Neuronal stem cell (in vitro differentiated cells): ENCODE measurements at places on chromosomes 3 and 15.

DNA sequence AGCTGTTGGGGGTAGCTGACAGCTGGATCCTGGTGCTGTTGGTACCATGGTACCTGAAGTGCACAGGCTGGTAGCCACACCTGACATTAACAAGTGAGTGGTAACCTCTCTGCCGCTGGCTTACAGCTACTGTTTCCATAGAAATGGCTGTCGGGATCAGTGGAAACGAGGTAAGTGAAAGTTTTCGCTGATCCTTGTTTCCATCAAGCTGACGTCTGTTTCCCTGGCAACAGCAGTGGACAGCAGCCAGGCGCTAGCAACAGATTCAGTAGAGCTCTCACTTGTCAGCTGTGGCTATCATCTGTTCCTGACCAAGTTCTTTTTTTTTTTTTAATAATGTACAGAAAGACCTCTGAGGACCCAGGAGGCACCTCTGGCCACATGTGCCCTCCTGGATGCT, 166.2 kb downstream of the CHDH start:
- DNase-seq, result no peak

- DNase-seq, result peak; percentile 30
Measured at GRCh38 chr3:77320514-77320913, 280.6 kb downstream of the ROBO2 start.

DNA sequence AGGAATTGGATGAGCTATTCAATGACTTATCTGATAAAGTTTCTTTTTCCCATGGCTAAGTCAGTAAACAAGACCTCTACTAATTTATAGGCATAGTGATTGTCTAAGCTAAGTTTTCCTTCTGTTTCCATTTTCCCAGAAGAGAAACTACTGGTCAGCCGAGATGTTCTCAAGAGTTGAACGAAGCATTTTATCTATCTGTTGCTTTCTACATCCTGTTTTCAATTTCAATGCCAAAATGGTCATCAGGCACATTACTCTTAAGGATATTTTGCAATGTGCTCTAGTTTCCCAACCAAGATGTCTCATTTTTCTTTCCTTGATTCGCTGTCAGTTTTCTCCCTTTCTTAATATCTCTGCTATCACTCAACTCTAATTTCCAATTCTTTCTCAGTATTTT, 228.7 kb downstream of the MBNL1 start:
- DNase-seq, result no peak

- DNase-seq, result no peak
Measured at GRCh38 chr15:33545866-33546265, 235.1 kb downstream of the RYR3 start.

GRCh38 chr15:92657486-92657885, 1.9 kb upstream of the FAM174B start:
- no peak for DNase-seq

DNA sequence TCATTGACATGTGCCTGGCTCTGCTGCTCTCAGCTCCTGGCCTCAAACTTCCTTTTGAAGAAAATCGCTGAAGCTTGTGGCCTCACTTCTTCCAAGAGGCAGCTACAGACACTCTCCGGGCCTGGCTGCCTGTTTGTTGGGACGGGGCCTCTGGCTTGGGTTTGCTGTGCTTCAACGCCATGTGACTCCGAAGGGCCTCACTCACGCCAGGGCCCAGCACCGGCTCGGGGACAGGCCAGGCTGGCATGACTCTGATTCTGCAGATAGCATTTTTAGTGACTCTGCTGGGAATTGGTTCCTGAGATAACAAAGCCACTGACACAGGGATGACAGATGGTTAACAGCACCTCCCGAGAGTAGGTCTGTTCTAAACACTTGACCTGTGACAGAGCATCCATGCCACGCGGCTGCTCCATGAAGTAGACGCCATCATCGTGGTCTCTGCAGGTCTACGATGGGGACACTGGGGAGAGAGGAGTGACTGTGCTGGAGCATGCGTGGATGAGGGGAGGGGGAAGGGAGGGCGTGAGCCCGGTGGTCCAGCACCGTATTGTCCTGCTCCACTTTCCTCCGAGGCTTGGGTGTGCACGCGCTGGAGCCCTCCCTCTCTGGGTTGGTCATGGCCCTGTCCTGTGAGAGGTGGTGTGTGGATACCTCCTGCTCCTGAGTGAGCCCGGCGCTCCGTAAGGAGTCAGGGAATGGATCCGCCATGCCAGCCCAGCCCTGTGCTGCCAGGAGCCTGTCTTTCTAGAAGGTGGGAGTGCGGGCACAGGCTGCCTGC, 133.6 kb downstream of the TJP1 start:
- DNase-seq, result no peak

- DNase-seq, result peak; percentile 63
Measured at GRCh38 chr3:7025581-7026300, 164.8 kb downstream of the GRM7 start.

DNA sequence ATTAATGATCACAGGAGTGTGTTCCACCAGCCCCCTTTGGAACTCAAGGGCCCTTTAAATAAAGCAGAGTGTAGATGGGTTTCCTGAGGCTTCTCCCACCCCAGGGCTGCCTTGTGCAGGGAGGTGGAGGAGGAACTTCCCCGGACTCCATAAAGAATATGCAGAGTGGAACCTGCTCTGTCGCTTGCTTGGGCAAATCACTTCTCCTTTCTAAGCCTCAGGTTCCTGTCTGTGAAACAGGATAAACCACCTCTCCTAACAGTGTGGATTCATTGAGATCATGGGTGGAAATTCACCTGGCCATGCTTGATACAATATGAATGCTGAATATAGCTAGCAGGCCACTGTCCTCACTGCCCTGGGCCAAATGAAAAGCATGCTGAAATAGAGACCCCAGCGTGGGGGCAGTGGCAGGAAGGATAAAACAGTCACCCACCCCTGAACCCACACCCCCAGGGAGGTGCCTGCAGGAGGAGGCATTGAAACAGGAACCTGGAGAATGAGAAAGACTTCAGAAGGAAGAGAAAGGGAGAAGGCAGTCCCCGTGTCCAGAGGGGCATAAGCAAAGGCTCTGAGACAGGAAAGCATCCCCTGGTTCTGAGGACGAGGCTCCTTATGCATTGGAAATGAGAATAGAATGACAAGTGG, 41.1 kb upstream of the CHRNB4 start:
- no peak for DNase-seq

DNA sequence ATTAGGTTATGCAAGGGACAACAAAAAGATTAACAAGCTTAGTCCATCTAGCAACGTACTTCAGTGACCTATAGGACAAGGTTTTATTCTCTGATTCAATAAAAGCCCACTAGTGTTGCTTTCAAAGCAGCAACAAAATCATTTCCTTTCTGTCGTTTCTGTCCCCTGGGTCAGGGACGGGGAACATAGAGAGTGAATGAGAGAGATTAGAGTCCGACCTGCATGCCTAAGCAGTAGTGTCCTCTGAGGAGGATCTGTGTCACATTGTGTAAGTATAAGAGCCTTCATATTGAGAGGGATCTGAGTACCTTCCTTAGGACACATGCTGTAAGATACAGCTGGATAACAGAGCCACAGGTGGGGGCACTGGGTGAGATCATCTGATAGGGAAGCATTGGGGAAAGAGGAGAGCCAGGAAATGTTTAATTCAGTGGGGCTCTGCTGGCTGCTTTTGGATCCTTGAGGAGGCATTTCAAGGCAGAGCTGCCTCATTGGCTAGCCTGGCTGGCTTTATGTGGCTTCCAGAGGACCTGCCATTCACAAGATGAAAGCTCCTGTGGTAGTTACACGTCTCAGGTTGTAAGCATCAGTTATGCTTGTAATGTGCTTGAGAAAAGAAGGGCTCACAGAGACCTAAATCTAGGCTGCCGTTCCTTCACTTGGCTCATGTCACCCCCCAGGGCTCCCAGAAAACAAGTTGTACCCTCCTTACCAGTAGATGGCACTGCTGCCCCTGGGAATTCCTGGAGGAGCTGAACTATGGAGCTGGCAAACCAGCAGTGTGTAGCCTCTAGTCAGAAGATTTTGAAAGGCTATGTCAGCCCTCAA, 2.7 kb downstream of the TMEM108 start:
- DNase-seq, result peak; percentile 83

DNA sequence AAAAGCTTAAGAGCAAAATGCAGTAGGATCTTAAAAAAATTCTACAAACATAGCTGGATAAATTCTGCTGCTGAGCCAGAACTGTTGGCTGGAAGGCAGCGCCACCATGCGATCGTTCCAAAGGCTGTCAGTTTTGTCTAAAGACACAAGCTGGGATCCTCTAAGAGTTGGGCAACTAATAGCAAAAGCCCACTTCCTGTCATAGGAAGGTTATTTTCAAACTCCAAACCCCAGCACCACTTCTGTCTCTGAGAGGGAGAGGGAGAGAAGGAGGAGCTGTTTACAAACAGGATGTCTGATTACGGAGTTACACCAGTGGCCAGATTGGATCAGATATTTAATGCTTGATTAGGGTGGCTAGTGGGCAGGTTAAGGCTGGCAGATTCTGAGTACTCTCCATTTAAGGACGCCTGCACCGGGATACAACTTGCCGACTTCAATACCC, 44.0 kb downstream of the EIF4E3 start:
- peak; percentile 36 for DNase-seq

- no peak for DNase-seq
Measured at GRCh38 chr15:39857132-39857531, 62.9 kb downstream of the GPR176 start.
